SW 1271 (cell line): ENCODE measurements at places on chromosomes 13 and 19.
A peak's percentile ranks its signal among the peaks of the same experiment; 100 is the strongest.

DNA sequence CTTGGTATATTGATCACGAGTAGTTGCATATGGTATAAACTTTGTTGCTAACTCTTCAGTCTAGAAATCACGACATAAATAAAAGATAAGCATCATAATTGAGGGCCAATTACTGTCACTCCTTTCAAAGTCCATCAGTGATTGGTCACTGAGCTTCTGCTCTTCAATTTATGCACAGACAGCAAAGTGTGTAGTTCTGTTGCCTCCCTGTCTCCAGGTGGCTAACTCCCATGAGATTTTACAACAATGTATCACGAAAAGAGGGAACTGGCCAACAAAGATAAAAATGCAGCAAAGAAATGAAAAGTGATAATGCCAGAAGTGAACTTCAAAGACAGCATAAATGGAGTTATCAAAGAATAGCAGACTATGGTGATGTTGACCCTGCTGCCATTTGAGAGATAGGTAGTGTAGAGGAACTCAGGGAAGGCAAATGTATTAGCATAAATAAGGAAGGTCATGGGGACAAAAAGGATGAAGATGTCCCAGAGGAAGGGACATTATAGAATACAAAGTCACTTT, 12.7 kb upstream of the TNFSF14 start:
- DNase-seq = no peak

DNA sequence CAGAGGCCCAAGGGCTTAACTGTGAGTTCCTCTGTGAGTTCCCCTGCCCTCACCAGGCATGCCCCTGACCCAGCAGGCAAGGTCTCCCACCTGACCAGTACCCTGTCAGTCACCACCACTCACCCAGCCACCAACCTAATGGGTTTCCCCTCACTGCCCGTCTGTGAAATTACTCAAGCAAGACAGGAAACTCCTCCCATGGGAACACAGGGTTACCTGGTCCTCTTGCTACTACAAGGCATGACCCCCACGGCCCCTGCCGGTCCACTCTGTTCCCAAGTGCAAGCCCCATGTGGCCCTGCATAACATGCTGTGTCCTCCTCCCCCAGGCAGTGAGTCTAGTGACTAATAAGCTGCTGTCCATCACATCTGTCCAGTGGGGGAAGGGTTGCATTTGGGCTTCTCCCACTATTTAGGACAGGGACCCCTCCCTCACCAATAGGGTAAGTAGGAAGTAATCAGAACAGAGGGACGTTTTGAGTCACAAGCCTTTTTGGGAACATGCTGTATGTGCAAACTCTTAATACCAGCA, 8.0 kb upstream of the DHRS12 start:
- DNase-seq = no peak

DNA sequence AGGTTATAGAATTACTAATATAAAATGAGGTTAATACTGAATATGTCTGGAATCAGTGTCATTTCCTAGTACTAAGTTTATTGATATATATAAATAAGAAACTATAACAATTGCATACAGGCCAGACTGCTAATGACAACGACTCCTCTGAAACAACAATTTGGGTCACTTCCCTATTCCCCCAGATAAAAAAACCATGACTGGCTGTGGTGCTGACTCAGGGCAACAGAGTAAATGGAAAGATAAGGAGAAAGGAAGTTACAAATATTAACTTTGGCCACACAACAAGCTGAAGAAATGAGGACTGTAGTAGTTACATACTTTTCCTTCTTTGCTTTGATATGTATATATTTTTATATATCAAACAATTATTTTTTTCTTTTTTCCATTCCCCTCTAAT, 263.7 kb upstream of the PCDH9 start:
- no peak for DNase-seq

DNA sequence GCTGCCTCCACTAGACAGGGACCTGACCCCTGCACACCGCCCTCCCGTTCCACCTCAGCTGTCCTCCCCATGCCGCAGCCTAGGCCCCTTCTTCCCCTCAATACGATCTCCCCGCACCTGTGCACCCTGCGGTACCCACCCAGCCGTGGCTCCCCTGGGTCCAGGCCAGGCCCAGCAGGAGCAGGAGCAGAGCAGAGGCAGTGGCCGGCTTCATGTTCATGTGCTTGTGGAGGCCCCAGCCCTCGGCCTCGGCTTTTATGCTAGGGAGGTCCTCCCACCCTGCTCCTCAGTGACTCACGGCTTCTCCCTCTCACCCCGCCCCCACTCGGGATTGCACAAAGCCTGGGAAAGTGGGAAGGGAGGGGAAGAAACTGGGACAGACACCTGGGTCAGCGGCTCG, 11.4 kb upstream of the KRTDAP start:
- no peak for DNase-seq

- no peak for DNase-seq
Measured at GRCh38 chr13:113766035-113766800, 7.2 kb downstream of the TMEM255B start.

DNA sequence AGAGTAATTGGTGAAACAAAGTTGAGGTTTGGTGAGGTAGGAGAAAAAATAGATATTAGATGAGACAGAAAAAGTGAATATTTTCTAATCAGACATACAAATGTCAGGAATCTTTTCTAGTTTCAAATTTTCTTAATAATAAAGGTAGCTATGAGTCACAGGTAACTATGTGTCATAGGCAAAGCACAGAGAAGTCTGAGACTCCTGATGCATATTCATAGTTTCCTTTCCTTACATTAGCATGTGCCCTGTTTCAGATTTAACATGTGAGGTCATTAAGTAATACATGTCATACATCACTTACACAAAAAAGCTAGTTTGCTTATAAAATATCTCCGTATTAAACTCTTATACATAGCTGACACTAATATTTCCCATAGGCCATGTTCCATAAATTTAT, 1141.3 kb upstream of the PCDH20 start:
- no peak for DNase-seq

- no peak for DNase-seq
Measured at GRCh38 chr19:53581871-53582279, 43.9 kb downstream of the ZNF331 start.

- no peak for DNase-seq
Measured at GRCh38 chr13:100707818-100708740, 33.5 kb upstream of the TMTC4 start.

GRCh38 chr19:40523322-40524047, 53.2 kb upstream of the SHKBP1 start:
- peak; percentile 65 for DNase-seq

DNA sequence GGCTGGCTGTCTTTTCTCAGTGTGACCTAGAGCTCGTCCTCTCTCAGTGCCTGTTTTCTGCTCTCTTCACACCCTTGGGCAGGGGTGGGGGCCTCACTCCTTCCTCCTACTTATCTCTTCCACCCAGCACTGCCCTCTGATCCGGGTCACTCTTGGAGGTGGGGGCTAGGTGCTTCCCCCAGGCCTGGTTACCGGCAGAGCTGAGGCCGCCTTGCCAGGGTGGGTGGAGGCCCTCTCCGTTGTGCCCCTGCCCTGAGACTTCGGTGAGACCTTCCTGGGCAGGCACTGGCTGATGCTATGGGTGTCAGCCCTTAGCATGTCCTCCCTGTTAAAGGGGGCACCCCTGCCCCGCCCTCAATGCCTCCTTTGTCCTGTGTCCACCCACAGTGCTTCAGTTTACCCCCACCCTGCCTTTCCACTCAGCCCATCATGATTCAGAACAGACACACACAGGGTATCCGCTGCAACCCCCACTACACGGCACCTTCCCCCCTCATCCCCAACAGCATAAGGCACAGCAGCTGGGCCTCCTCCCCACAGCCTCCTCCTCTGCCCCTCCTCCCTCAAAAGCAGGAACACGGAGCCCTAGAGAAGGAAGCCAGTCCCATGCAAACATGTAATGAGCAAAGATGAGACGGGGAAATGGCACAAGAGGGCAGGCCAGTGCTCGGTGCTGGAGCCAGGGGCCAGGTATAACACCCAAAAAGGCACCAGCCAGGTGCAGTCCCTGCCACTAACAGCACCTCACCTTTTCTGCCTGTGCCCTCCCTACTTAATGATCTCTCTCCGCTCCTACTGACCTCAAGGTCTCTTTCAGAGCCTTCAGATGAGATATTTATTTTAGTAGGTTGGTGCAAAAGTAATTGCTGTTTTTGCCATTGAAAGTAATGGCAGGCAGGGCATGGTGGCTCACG, 9.8 kb downstream of the ZGLP1 start:
- DNase-seq = no peak

DNA sequence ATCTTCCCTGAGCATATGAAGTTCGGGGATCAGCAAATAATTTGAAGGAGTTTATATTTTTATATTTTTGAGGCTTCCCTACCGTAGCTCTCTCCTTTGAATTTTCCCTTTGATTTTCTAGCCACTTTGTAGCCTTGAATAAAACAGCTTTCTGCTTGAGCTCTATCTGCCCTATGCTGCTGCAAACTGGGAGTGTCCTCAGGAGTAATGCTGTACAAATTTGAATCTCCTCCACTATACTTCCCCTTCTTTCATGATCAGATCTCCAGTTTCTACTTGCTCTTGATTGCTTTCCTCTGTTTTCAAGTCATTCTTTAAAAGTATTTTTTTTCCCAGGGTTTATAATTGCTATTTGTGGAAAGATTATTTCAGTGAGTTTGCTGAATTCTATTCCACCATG, 14.6 kb downstream of the PDS5B start:
- no peak for DNase-seq

DNA sequence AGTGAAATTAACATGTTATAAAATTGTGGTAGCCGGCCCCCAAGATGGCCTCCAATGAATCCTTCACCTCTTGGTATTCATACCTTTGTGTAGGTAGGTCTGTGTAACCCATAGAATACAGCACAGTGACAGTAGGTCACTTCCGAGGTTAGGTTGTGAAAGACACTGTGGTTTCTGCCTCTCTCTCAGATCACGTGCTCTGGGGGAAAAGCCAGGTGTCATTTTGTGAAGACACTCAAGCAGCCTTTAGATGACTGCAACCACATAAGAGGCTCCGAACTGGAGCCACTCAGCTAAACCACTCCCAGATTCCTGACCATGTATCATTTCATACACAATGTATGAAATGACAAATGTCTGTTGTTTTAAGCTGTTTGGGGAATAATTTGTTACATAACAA, 9.8 kb upstream of the USPL1 start:
- DNase-seq = no peak

DNA sequence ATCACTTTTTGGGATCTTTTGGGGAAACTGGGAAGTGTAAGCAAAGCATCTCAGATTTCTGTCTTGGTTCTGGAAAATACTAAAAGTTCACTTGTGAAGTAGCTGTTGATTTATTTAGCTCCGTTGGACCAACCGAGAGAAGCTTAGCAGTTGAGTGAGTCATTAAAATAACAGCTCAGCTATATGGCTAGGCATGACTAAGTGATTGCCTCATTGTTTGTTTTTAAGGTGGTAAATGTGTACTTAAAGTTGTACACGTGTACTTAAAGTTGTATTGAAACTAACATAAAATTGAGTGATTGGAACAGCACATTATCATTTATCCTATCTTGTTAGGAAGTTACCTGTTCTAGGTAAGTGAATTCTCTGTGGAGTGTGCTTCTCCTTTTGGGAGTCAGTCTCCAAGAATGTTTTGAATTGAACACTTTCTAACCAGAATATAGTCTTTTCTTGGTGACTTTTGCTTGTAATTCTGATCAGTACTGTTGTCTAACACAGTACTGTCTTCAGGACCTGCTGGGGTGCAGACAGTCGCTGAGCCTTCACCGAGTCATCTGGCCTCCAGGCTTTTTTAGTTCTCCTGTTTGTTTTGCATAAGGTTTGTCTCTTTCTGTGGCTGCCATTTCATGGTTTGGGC, 2.9 kb upstream of the DCUN1D2 start:
- DNase-seq = peak; percentile 8

DNA sequence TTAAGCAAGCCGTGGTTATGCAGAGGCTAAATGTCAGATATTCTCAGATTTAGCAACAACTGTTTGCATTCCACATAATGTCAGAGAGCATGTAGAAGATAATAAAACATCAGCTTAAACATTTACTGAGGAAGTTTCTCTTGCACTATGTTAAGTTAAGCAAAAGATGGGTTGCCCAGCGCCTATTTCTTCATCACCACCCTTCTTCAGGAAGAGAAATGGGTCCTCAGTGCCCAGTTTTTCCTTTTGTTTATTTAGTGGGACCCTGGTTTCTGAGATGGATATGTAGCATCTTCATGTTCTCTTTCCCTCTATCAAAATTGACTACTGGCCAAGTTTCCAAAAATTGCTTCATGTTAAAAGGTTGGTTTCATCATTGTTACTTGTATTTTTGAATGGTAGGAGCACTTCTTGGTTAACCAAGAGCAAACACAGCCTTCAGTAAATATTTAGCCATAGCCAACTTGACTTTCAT, 356.8 kb downstream of the RFC3 start:
- no peak for DNase-seq

- no peak for DNase-seq
Measured at GRCh38 chr13:67048084-67048820, 181.9 kb downstream of the PCDH9 start.

GRCh38 chr13:38262211-38262610, 87.4 kb upstream of the UFM1 start:
- no peak for DNase-seq

GRCh38 chr13:98526182-98526512, 50.8 kb downstream of the STK24 start:
- DNase-seq = no peak

- DNase-seq = no peak
Measured at GRCh38 chr13:112055036-112055914, 11.7 kb upstream of the SOX1 start.

GRCh38 chr19:15297416-15298224, 34.7 kb downstream of the BRD4 start:
- DNase-seq = no peak

DNA sequence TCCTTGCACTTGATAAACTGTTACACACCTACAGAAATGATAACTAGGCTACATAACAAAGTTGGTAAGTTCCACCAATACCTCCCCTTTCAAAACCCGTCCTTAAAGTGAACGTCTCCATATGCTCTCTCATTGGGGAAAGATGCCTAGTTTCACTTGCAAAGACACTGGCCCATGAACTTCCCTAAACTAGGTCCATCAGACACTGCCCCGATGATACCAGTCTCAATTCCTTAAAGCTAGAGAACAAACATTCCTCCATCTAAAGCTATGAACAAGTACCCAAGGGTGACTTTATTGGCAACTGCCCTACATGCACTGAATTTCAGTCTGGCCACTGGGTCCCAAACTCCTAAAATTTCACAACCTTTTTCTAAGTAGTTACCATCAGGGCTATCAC, 39.9 kb downstream of the FOXO1 start:
- no peak for DNase-seq

GRCh38 chr13:32837973-32838927, 178.0 kb upstream of the KL start:
- DNase-seq = no peak

DNA sequence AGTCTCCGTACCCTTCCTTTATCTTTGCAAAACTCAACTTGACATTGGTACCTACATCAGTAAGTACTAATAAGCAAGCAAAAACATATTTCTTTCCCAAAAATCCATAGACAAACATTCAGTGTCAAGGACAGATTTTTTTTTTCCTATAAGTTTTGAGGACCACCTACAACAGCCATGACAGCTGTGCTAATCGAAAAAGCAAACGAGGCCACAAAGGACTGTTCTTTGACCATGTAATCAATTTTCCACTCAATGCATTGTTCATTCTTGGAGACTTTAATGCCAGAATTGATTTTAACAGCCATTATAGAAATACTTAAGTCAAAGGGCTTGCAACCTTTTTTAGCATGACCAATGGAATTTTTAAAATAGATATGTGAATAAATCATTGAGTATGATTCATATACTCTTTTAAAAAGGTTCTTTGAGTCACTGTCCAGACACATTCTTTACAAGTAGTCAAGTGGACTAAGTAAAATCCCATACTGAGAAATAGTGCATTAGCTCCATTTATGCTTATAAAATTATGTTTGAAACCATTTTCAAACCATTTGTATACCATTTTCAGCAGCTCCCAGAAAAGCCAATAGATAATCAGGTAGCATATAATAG, 323.9 kb downstream of the MZT1 start:
- DNase-seq = no peak

GRCh38 chr19:38285567-38285966, 18.5 kb upstream of the C19orf33 start:
- no peak for DNase-seq
